ENCODE measurements at places on chromosomes 7 and 10.
A peak's percentile ranks its signal among the peaks of the same experiment; 100 is the strongest.

GRCh38 chr10:48468130-48468790 is 136.6 kb downstream of the ARHGAP22 start:
- DNase-seq, result no peak

GRCh38 chr7:121504482-121504881 is 108.4 kb upstream of the FAM3C start:
- DNase-seq, result no peak

- DNase-seq, result peak; percentile 52
These were observed 1.3 kb downstream of the STK17A start for GRCh38 chr7:43584195-43584586.

DNA sequence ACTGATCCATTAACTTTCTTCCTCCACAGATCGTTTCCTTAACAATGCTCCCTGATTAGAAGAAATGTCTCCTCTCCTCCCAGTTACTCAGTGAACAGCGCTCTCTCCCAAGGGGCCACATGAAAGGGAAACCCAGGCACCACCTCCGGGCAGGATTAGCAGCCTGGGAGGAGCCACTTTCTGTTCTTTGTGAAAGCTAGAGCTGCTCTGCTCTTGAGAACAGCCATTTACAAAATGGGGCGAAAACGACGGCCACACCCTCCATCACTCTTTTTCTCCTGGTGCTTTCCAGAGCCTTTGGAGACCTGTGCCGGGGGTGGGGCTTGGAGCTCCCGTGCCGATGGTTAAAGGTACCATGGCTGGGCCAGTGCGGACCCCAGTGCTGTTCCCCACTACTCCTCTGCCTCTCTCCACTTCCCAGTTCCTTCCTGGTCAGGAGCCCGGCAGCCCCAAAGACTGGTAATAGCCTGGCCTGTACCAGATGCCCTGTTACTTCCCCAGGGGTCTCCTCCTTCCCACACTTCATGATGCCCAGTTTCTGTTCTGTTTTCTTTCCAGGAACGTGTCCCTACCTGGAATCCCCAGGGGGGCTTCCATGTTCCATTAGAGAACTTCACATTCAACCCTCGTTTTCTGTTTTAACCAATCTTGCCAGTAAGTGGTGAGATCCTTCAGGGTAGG is 402.9 kb upstream of the GALNT17 start:
- DNase-seq, result no peak

DNA sequence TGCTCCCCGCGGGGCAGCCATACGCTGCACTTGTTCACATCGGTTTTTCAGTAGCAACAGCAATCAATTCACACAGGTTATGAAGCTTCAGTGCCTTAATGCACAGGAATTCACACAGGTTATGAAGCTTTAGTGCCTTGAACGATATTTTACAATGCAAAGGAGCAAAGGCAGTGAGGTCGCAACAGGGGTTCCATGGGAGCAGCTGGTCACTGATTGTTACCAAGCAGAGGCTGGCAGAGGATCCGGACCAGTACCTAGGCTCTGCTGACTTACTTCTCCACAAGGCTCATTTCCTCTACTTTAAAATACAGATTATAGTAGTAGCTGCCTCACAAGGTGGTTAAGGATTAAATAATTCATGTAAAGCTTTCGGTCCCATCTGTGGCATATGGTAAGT is 95.2 kb upstream of the ODAD2 start:
- no peak for DNase-seq

GRCh38 chr10:80462981-80463741 is 9.1 kb downstream of the TSPAN14 start:
- no peak for DNase-seq

GRCh38 chr7:26096136-26096535 is 55.9 kb upstream of the NFE2L3 start:
- no peak for DNase-seq

DNA sequence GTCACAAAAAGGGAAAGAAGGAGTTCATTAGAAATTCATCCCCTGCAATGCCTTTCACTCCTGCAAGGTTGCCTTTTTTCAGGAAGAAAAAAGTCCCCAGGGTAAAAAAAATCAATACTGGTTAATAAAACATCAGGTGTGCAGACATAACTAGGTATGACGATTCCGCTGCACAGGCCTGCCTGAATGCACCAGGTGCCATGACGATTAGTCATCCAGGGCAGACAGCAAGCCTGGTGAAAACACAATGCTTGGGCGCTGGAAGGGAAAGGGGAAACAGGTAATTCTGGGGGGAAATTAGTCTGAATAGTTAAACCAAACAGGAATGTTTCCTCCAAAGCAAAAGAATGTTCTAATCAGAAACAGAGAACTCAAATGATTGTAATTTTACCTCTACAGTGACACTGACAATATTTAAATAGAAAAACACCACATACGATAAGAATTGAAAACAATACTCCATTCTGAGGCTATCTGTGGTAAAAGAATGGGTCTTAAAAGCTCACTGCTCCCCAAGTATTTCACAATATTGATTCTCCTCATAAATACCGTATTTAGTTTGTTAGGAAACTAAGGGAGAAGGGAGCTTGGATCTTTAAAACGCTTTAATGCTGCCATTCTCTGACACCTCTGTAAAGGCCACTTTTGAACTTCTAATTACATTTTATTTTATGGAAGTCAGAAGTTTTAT is 45.2 kb downstream of the VPS41 start:
- no peak for DNase-seq

DNA sequence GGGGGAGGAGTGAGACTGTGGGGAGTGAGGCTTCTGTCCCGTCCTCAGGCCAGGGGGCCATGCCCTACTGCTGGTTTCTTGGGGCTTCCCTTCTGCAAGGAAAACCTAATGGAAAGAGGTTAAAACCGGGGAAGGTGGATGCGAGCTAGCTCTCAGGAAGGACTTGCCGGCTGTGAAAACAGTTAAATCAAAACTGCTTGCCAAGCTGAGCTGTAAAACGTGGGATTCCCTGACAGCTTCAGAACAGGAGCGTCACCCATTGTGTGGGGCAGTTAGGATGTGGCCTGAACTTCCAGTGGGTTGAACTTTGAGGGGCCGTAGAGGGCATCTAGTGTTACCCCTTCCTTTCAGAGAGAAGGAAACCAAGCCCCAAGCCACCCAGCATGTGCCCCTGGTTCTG is 13.1 kb downstream of the TSPAN15 start:
- DNase-seq, result no peak

GRCh38 chr7:141511316-141511675 is 39.9 kb upstream of the AGK start:
- DNase-seq, result no peak

DNA sequence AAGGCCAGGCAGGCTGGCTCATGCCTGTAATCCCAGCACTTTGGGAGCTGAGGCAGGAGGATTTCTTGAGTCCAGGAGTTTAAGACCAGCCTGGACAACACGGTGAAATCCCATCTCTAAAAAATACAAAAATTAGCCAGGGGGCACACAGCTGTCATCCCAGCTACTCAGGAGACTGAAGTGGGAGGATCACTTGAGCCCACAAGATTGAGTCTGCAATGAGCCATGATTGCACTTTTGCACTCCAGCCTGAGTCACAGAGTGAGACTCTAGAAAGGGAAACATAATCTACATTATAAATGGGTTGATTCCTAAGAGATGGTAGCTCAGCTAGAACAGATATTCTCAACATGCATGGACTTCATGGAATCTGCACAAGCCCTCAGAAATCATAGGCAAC is 6.3 kb upstream of the LIPF start:
- DNase-seq, result no peak
